Cardiac septum (tissue), 1 donor: ENCODE measurements at places on chromosomes 12 and 14. TPM values are rescaled to one million over a fixed set of nuclear protein-coding genes. Genes with fewer than 3 reads are reported as not detected.

Gene GPR137C
- 1.5 TPM for total RNA-seq

DNA sequence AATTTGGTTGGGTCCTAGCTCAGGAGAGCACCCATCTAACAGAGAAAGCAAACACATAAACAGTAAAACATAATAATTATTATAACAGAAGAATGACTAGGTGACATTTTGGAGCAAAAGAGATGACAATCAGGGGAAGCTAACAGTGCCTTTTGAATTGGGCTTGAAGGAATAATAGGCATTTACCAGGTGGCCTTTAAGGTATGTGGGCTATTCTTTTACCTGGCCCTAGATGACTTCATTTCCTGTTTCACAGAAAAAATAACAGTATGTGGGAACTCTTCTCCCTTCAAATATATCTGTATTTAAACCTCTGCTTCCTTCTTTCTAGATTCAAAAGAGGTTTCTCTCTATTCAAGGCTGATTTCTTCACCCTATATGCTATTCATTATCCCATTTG is 3.8 kb downstream of the IRAK4 start:
- no peak for DNase-seq

- DNase-seq = no peak
Measured at GRCh38 chr12:43692064-43692463, 66.5 kb downstream of the PUS7L start.

DNA sequence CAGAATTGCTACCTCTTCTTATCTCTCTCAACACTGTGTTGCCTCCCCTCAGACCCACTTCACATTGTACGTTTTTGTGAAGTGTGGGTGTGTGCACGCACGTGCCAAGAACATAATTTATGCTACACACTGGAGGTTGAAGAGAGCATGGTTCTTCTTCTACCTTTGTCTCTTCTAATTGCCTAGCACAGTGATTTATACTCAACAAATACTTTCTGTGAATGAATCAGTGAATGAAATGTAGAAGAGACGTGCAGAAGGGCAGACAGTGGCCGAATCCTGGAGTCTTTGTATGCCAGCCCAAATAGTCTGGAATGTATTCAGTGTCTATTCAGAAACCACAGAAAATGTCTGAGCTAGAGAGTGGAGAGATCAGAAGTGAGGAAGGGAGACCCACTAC is 4.6 kb upstream of the SAMD4A start:
- no peak for DNase-seq

DNA sequence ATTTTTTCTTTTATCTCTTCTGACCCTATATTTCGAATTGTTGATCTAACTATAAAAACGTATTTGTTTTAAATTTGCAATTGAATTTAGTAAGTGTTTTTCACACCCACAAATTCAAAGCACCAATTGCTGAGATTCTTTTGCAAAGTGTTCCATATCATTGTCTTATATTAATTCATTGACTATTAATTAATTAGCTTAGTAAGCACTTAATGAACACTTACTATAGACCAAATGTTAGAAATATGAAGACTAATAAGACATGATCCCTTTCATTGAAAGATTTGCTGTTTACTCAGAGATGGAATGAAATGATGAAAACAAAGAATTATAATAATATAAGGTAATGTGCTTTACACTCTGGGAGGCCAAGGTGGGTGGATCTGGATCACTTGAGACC is 14.2 kb downstream of the ANO4 start:
- no peak for DNase-seq

DNA sequence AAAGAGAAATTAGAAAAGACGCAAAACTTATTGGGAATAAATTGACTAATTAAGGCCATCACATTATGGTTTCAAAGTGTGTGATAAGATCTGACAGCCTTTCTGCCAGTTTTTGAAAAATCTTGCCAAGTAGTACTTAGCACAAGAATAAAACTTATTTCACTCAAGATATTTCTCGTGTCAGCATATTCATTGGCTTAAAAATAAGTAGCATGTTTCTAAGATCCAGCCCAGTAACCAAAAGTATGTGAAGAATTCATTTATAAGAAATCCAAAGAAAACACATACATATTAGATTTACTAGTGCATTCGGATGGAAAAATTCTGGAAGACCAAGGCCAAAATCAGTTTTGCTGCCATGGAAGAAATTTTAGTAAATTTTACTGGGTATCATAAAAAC is 1135.0 kb downstream of the GALC start:
- DNase-seq = no peak

DNA sequence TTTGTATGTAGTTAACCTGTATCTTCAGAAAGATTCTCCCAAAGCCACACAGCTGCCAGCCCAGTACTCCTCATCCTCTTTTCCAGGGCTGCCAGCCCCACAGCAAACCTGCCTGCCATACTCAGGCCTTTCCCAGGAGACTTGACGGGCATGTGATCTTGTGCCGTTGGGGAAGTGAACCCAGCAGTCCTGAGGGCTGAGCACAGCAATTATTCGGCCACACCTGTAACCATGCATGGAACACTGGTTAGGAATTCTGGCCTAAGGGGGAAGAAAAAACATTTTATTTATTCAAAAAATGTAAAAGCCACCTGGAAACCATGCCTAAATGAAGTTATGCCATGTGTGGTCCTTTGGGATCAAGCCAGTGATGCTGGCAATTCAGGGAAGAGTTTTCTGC is 145.3 kb downstream of the GRIN2B start:
- no peak for DNase-seq
